ENCODE measurements at places on chromosomes 5 and 9.

- peaks cover 16% of the 10 kb centered on the region for H3K27me3 ChIP-seq
- DNase-seq, result no peak
- H3K36me3 ChIP-seq, result no peaks in the 10 kb centered on the region
- no peaks in the 10 kb centered on the region for H3K4me1 ChIP-seq
- no peak overlapping the region for H3K4me3 ChIP-seq
Observed at GRCh38 chr5:78671609-78672008, 23.0 kb upstream of the LHFPL2 start.

DNA sequence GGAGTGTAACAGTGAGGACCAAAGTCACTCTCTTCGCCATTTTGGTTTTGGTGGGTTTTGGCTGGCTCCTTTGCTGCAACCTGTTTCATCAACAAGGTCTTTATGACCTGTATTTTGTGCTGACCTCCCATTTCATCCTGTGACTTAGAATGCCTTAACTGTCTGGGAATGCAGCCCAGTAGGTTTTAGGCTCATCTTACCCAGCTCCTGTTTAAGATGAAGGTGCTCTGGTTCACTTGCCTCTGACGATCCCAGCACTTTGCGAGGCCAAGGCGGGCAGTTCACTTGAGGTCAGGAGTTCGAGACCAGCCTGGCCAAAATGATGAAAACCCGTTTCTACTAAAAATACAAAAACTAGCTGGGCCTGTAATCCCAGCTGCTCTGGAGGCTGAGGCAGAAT, 1.8 kb upstream of the CKS2 start:
- H3K4me1 ChIP-seq, result peaks cover 49% of the 10 kb centered on the region
- H3K27me3 ChIP-seq, result peaks cover 6% of the 10 kb centered on the region
- H3K4me3 ChIP-seq, result peak overlapping the region; percentile 90
- peaks cover 43% of the 10 kb centered on the region for H3K36me3 ChIP-seq
- no peak for DNase-seq
- H3K27ac ChIP-seq, result peak overlapping the region; percentile 100

DNA sequence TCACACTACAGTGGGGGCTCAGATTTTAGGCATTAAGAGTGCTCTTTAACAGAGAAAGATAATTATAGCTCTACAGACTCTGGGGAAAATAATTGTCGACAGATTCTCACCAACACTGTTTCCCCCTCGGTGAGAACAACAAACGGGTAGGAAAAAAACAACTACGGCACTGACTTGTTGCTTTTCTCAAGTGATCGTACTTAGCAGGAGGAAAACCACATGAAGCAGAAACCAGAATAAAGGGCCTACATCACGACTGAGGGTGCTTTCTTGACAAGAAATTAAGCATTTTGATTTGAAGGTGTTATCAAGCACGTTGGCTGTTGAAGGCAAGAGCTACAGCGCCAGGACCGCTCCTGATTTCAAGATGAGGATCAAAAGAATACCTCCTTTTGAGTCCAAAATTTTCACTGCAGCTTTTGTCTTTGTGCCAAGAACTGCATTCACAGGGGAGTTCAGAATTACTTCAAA, 27.2 kb upstream of the CER1 start:
- H3K27ac ChIP-seq, result no peak overlapping the region
- H3K4me3 ChIP-seq, result no peak overlapping the region
- no peak for DNase-seq

DNA sequence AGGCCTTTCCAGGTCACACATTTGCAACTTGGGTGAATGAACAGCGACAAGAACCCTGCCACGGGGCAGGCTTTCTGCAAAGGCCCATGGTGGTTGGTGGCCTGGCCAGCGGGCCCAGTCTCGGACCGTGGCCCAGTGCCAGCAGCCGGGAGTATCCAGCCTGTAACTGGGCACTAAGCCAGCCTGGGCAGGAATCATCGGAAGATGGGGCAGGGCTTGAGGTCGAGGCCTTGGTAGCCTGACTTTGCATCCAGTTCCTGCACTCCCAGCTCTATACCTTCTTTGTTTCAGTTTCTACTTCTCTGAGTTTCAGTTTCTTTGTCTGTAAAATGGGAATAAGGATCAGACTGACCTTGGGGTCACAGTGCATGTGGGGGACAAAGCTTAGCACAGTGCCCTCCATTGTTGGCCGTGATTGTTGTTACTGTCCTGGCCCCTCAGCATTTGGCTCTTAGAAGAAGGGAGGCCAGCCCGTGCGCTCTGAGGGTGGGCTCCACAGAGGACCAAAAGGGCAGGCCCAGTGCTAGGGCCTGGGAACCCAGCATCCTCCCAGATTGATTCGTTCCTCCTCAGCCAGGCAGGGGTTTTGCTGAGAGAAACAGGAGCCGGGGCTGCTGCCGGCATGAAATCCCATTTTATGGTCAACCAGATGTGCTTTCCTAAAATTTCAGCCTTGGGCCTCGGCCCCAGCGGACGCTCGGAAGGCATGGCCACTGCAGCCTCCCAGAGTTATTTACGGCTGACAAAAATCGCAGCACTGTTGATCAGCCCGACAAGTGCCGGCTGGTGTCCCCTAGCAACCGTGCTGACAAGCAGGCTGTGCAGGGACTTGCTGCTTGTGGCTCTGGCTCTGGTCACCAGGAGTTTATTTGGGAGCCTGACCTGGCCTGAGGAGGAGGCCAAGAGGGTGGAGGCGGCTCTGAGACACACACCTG, 43.6 kb downstream of the JADE2 start:
- H3K27ac ChIP-seq, result peak overlapping the region; percentile 62
- no peak for DNase-seq
- H3K4me1 ChIP-seq, result peaks cover 5% of the 10 kb centered on the region
- H3K36me3 ChIP-seq, result peaks cover 27% of the 10 kb centered on the region

DNA sequence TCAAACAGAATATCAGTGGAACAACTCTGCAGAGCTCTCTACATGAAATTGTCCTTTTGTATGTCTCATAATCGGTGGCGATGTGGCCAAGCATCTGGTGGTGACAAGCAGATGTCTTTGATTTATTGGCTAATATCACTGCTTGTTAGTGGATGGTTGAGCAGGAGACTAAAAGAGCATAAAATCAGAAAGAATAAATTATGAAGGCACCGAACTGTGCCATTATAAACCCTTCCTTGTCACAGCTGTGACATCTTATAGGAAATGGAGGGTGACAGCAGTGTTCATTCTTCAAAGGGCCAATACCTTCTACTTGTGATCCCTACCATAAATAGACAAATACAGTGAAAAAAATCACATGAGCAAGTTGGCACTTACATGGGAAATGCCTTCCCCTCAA, 1404.3 kb downstream of the MAT2B start:
- no peak overlapping the region for H3K4me3 ChIP-seq
- H3K27me3 ChIP-seq, result no peaks in the 10 kb centered on the region
- H3K27ac ChIP-seq, result no peak overlapping the region
- no peaks in the 10 kb centered on the region for H3K4me1 ChIP-seq
- H3K36me3 ChIP-seq, result no peaks in the 10 kb centered on the region
- DNase-seq, result no peak

DNA sequence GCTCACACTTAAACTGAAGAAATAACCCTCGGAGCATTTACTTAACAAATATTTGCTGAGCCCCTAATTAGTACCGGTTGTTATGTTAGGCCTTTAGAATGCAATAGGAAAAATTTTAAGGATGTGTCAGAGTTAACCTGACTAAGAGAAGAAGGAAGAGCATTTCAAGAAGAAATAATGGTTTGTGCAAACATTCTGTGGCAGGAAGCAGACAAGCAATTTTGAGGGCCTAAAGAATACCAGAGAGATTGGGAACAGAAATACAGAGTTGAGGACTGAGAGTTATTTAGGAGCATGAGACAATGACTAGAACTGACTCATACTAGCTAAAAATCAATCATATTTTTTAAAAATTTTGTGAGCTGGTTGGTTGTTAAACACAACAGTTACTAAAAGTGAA, 218.8 kb downstream of the PRR16 start:
- no peak overlapping the region for H3K4me3 ChIP-seq
- H3K36me3 ChIP-seq, result no peaks in the 10 kb centered on the region
- H3K27me3 ChIP-seq, result no peaks in the 10 kb centered on the region
- H3K4me1 ChIP-seq, result no peaks in the 10 kb centered on the region

DNA sequence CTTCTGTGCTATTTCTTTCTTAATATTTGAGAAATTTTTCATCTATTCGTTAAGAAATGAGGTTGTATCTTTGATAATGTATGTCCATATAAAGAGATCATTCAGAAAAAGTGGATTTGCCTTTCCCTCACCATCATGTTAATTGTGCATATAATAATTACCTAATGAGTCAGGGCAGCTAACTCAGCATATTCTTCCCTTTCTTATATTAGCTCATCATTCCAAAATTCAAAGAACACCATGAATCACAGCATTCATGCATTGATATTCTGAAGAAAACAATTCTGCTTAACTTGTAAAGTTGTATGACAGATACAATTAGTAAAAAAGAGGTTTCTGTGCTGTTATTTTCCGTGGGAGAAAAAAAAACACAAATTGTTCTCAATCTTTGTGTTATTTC, 630.6 kb downstream of the TLE1 start:
- H3K27ac ChIP-seq, result no peak overlapping the region
- H3K4me3 ChIP-seq, result no peak overlapping the region
- no peaks in the 10 kb centered on the region for H3K36me3 ChIP-seq
- no peaks in the 10 kb centered on the region for H3K27me3 ChIP-seq
- H3K4me1 ChIP-seq, result no peaks in the 10 kb centered on the region

DNA sequence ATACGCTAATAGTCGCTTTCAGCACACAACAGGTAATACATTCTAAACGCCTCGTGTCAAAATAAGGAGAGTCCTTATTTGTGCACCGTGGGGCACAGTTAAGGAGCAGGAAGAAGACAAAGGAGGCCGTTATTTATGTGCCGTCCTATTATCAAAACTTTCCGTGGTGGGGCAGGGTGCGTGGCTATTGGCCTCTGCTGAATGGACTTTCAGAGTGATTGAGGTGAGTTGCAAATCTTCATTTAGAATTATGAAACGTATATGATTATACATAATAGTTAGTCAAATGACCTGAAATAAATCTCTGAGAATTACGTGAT, 833 bp downstream of the C5orf24 start:
- H3K36me3 ChIP-seq, result peaks cover 24% of the 10 kb centered on the region
- peaks cover 46% of the 10 kb centered on the region for H3K4me1 ChIP-seq
- H3K27ac ChIP-seq, result peak overlapping the region; percentile 95

GRCh38 chr5:148309746-148310145, 2.5 kb upstream of the SPINK7 start:
- H3K4me3 ChIP-seq, result no peak overlapping the region
- H3K27me3 ChIP-seq, result peaks cover 6% of the 10 kb centered on the region
- H3K27ac ChIP-seq, result no peak overlapping the region
- H3K36me3 ChIP-seq, result no peaks in the 10 kb centered on the region
- H3K4me1 ChIP-seq, result no peaks in the 10 kb centered on the region

GRCh38 chr5:102801371-102801770, 46.3 kb downstream of the PAM start:
- H3K4me3 ChIP-seq, result no peak overlapping the region
- peak overlapping the region; percentile 63 for H3K27ac ChIP-seq
- H3K36me3 ChIP-seq, result peaks cover 18% of the 10 kb centered on the region
- H3K27me3 ChIP-seq, result no peaks in the 10 kb centered on the region
- DNase-seq, result no peak
- peaks cover 38% of the 10 kb centered on the region for H3K4me1 ChIP-seq

- H3K36me3 ChIP-seq, result no peaks in the 10 kb centered on the region
- H3K4me3 ChIP-seq, result no peak overlapping the region
- no peak overlapping the region for H3K27ac ChIP-seq
- no peak for DNase-seq
Observed at GRCh38 chr9:89135591-89136166, 42.9 kb downstream of the SHC3 start.

GRCh38 chr5:61416010-61416409, 84.0 kb downstream of the ZSWIM6 start:
- no peaks in the 10 kb centered on the region for H3K27me3 ChIP-seq
- H3K4me3 ChIP-seq, result no peak overlapping the region
- no peak overlapping the region for H3K27ac ChIP-seq
- peaks cover 24% of the 10 kb centered on the region for H3K4me1 ChIP-seq
- no peaks in the 10 kb centered on the region for H3K36me3 ChIP-seq
- no peak for DNase-seq

DNA sequence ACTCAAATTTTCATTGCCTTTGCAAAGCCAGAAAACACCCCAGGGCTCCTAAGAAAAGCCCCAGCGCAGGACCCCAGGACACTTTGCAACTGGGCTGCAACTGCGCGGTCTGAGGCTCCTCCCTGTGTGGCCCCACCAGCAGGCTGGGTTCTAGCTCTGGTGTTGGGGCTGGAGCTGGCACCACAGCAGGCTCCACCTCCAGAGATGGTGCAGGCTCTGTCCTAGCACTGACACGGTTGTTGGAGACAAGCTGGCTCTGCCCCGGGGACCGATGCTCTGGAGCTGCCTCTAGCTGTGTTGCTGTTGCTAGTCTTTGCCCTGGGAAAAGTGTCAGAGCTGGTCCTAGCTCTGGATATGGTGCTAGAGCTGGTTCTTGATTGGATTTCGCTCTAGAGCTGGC, 13.6 kb downstream of the LCN10 start:
- H3K27ac ChIP-seq, result peak overlapping the region; percentile 5
- peak; percentile 30 for DNase-seq
- peaks cover 3% of the 10 kb centered on the region for H3K27me3 ChIP-seq
- peaks cover 44% of the 10 kb centered on the region for H3K4me1 ChIP-seq
- peak overlapping the region; percentile 65 for H3K4me3 ChIP-seq

- no peak overlapping the region for H3K4me3 ChIP-seq
- DNase-seq, result no peak
- H3K36me3 ChIP-seq, result no peaks in the 10 kb centered on the region
- no peaks in the 10 kb centered on the region for H3K27me3 ChIP-seq
Observed at GRCh38 chr9:117305454-117305853, 109.4 kb downstream of the ASTN2 start.

DNA sequence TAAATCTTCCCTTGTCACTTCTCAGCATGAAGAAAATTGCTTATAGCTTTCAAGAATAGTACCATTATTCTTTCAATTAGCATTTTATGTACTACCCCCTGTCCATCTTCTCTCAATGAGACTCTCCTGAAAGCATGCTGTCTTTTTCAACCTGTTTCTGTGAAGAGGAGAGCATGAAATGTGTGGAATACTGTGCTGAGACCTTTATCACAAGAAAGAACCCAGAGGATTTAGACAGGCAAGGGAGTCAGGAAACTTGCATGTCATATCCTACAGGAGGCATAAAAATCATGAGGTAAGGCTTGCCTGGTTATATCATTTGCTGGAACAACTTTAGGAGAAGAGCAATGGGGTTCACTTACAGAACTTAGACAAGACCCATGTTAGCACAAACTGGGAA, 56.7 kb upstream of the LPAR1 start:
- peaks cover 5% of the 10 kb centered on the region for H3K27me3 ChIP-seq
- H3K4me3 ChIP-seq, result no peak overlapping the region
- H3K27ac ChIP-seq, result no peak overlapping the region
- H3K36me3 ChIP-seq, result no peaks in the 10 kb centered on the region

GRCh38 chr5:113692466-113692865, 179.0 kb downstream of the YTHDC2 start:
- no peak overlapping the region for H3K27ac ChIP-seq
- no peak overlapping the region for H3K4me3 ChIP-seq
- H3K36me3 ChIP-seq, result no peaks in the 10 kb centered on the region
- no peak for DNase-seq
- no peaks in the 10 kb centered on the region for H3K4me1 ChIP-seq
- peaks cover 56% of the 10 kb centered on the region for H3K27me3 ChIP-seq

All from activated naive CD8-positive, alpha-beta T cell treated with anti-CD3 and anti-CD28 coated beads, Interleukin-2, amount 50 U/mL, for 24 hours (primary cell).